ENCODE measurements at places on chromosomes 2 and 18.

GRCh38 chr2:69601179-69601612 is 42.3 kb downstream of the AAK1 start:
- no peak for DNase-seq

DNA sequence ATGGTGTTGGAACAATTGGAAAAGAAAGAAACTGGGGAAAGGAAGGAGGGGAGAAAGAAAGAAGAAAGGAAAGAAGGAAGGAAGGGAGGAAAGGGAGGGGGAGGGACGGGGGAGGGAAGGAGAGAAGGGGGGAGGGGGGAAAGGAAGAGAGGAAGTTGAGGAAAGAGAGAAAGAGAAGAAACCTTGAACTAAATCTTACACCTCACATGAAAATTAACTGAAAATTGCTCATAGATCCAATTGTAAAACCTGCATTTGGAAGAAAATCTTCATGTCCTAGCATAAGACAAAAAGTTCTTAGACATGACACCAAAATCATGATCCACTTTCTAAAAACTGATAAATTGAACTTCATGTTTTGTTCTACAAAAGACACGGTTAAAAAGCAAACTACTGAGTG is 163.8 kb downstream of the EXOC6B start:
- no peak for DNase-seq

DNA sequence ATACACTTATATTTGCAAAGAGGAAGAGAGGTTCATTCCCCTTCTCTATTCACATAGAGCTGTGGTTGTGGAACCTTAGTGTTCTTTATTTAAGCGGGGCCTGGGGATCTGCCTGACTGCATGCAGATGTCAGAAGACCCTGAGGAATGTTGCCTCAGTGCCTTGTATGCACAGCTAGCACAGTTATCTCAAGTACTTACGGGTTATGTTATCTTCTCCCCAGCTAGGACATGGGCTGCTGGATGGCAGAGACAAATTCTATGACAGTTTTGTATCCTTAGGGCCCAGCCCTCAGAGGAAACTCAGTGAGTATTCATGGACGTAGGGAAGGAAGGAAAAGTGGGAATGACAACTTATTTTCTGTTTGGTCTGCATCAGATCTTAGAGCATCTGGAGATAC is 37.7 kb upstream of the RTN4 start:
- no peak for DNase-seq

DNA sequence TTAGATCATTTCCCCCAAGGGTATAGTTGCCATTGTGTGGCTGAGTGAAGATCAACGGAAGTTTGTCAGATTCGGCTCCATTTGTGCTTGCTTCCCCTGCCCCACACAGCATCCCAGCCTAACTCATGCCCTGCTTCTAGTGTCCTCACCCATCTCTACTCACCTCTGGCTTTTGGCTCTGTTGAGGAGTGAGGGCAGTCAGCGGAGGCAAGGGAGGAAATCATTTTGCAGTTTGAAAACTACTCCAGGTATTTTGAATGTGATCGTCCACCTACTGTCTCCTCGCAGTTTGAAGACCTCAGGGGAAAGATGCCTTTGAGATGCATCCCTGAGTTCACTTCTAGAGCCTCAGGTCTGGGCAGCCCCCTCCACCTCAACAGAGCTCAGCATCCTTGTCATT is 116.3 kb downstream of the FEZ2 start:
- no peak for DNase-seq

- no peak for DNase-seq
Measured at GRCh38 chr2:59713577-59713976, 839.9 kb downstream of the BCL11A start.

DNA sequence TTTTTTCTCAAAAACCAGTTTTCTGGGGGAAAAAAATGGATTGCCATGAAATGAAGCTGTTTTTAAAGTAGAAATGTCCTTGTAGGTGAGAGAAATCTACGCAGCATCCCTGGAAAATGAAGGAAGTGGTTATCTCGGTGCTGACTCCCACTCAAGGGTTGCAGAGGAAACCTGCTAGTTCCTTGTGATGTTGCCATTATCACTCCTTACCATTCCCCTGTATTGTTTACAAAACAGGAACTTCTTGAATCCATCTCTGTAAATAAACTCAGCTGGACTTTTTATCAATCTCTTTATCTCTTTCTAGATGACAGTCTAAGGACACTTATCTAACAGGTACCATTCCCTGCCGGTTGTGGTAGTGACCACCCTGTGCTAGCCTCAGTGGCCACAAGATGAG is 61.2 kb downstream of the FEZ2 start:
- no peak for DNase-seq
